ENCODE measurements at places on chromosomes 13 and 19.

DNA sequence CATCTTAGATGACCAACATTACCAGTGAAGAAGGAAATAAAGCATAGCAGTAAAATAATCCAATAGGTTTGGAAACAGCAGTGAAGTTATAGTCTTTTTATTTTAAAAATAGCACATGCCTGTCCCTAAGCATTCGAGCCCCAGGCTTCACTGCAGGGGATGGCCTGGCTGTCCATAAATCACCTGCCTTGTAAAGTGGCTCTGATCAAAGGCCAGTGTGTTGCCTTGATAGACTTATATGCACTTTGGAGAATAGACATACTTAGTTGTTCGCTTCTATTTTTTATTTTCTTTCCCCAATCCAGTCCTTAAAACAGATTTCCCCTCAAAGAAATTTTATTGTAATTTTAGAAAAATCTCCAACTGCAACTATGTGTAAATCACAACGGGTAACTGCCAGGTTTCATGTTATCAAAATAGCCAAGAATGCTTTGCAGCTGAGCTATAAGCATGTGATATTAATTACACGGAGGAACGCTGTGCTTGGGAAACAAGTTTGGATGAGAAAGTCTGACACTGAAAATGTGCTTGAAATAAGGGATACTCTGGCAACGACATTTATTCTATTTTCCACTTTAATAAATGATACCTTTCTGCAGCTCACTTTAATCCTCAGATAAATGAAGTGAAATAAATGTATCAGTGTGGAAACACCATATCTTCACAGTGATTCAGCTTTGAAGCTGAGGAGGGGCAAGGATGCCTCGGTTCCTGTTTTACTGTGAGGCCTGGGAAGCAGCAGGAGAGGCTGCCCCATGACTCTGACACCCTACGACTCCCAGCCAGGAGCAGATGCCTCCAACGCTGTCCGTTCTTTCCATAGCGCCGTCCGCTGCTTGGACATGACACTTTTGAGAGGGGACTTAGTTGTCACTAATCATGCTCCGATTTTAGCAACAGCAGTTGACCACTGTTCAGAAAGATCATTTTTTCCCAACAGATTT, 5.5 kb upstream of the METTL21C start:
- DNase-seq: no peak

- DNase-seq: no peak
These were observed 80.6 kb upstream of the CLDN10 start for GRCh38 chr13:95471960-95472359.

DNA sequence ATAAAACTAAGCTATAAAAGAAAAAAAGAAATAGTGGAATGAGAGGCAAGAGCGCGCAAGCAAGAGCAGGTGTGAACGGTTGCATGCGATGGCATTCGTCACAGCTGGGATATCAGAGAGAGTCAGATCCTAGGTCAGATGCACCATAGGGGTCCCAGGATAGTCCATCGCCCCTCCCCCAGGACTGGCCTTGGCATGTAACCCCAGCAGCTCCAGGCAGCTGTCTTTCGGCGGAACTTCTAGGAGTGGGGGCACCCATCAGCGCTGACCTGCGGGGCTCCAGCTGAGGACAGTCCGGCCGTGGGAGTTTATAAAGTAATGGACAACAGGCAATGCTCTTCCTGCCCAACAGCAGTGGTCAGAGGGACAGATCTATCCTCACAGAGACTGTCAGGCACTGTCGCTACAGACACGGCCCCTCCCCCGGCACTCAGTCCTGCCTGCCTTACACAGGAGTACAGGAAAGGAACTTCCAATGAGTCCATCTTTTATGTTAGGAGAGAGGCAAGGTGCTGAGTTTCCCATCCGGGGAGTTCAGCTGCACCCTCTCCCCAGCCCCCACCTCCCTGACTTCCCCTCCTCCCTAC, 1.4 kb downstream of the SIAH3 start:
- DNase-seq: no peak

DNA sequence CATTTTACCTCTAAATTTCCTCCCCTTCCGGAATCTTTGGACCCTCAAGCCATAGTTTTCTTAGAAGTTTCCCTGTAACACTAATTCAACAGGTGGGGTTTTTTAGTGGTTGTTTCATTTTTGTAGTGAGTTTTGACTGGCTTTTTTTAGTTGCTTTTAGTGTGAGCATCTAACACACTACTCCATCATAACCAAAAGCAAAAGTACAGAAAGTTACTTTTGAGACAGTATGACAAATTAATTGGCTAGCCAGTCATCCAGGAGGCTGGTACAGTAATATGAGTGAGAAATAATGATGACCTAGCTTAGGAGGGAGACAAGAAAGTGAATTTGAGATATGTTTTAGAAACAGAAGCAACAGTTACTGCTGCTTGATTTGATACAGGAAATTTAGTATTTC, 71.5 kb downstream of the DNAJC15 start:
- no peak for DNase-seq

GRCh38 chr13:52127378-52127777, 1.5 kb downstream of the NEK5 start:
- no peak for DNase-seq
